CD4-positive, CD25-positive, alpha-beta regulatory T cell (primary cell): ENCODE measurements at places on chromosomes 12 and 14. TPM values are rescaled to one million over a fixed set of nuclear protein-coding genes. Genes with fewer than 3 reads are reported as not detected.
A peak's percentile ranks its signal among the peaks of the same experiment; 100 is the strongest.

The LHX5 gene
- total RNA-seq, result not detected

- peak; percentile 50 for DNase-seq
These were observed 23.3 kb downstream of the GABARAPL1 start for GRCh38 chr12:10235761-10236631.

The PPFIA2 gene
- not detected for total RNA-seq

The POTEM gene
- total RNA-seq, result not detected

DNA sequence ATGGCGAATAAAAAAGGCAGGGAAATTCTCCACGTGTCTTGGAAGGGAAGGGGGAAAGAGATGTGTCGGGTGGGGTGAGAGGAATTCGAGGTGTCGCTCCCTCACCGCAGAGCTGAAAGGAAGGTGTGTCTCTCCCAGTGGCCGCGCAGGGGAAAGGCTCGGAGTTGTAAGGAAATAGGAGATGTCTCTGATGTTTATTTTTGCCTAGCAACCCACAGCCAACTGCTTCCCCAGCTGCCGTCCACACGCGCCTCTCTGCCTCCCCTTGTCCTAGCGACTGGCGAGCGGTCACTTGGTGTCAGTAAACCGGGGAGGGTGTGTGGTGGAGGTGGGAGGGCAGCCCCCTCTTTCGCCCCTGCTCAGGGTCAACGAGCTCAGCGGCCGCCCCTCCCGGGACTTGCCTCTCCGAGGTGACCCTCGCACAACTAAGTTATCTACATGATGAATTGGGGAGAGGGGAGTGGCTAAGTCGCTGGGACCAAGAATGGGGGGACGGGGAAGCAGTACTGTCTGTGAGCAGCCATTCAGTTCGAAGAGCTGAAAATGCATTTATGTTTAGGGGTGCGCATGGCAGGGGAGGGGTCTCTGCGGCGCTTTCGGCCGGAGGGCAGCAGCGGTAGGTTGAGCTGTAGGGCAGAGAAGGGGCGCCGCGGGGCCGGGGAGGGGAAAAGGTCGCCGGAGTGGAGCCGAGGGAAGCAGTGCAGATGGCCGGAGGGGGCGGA, 585 bp upstream of the DYRK2 start:
- DNase-seq, result peak; percentile 51

DNA sequence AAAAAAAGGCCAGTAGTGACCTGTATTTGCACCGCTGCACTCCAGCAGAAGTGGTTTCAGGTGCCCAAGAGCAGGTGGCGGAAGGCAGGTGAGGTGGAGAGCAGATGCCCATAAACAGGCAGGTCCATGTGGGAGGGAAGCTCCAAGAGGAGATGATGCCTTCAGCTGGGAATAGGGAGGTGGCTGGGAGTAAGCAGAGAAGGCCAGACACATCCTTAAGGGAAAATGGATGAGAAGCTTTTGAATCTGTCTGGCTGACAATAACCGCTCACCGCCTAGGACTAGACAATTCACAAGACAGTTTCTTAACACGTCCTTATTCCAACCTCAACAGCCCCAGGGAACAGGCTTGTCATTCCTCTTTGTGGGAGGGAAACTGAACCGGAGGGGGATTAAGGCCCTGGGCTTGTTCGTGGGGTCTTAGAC, 43.9 kb upstream of the PLEKHG6 start:
- no peak for DNase-seq

The CLEC14A gene
- total RNA-seq, result not detected

The PPM1A gene
- total RNA-seq, result 83.3 TPM

The IL22 gene
- total RNA-seq, result not detected

The LPAR5 gene
- total RNA-seq, result 7.0 TPM

DNA sequence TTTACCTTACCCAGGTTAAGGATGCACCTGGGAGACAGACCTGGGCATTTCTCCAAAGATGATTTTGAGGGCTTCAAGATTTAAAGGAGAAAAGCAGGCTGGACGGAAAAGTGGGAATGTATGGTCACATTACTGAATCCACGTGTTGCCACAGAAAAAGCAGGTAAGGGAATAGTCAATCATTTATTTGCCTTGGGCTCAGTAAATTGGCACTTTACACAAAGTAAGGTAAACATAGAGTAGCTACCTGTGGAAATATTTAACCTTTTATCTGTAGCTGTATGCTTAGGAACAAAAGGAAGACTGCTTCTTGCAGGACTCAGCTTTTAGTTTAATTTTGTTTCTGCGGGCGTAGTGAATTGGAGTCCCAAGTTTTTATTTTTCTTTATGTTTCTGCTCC, 153.3 kb downstream of the SLCO1B3 start:
- DNase-seq, result no peak

- no peak for DNase-seq
These were observed 51.6 kb downstream of the ATP2B1 start for GRCh38 chr12:89657066-89657465.

DNA sequence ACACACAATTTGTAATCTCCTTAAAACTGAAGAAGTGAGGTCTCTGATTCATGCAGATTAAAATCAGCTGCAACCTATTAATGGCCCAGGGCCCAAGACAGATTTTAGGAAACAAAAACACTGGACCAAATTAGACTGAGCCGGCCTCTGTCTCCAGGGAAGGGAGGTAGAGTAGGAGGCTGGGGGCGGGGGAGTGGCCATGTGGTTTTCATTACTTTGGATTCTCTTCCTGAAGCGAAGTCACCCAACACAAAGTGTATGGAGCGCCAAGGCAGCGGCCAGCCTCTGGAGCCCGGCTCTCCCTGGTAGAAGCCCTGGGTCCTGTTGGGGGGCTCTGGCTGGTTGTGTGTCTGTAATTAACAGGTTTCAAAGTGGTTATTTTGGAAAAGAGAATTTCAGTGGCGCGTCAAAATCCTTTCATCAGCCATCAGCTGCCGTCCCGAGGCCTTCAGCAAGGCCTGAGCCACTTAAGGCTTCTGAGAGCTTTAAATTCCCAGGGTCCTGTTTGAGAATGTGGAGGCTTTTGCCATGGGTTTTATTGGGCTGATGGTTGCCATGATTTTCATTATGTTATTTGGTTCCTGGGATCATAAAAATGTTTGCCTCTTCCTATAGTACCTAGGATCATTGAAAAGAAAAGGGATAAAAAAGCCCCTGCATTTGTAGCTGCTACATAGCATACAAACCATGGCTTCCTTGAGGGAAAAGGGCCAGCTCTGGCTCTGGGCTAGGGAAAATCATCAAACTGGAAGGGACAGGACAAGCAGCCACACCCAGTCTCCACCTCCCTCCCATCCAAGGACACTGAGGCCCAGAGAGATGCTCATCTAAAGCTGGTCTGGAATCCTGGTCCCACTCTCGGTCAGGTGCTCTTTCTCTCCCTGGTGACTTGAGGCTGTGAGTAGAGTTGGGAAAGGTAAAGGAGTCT, 282.4 kb downstream of the ZFP36L1 start:
- DNase-seq, result no peak

DNA sequence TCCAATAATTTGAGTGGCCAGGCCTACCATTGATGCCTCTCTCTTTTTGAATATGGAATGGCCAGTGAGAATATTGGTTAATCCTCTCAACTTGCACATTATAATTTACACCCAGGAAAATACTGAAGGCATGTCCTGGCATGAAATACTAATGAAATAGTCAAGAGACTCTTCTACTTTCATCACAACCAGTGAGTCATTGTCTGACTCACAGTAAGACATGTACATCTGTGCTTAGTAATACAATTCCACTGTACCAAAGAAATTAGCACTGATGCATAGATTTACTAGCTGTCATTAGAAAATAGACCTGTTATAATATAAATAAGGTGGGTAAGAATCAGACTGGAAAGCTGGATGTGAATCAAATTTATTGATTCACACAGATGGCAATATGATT, 31.6 kb downstream of the KCNC2 start:
- no peak for DNase-seq

- no peak for DNase-seq
These were observed 8.7 kb downstream of the DACT1 start for GRCh38 chr14:58646479-58646878.

- DNase-seq, result no peak
These were observed 189.6 kb downstream of the RBM19 start for GRCh38 chr12:113776536-113776935.

DNA sequence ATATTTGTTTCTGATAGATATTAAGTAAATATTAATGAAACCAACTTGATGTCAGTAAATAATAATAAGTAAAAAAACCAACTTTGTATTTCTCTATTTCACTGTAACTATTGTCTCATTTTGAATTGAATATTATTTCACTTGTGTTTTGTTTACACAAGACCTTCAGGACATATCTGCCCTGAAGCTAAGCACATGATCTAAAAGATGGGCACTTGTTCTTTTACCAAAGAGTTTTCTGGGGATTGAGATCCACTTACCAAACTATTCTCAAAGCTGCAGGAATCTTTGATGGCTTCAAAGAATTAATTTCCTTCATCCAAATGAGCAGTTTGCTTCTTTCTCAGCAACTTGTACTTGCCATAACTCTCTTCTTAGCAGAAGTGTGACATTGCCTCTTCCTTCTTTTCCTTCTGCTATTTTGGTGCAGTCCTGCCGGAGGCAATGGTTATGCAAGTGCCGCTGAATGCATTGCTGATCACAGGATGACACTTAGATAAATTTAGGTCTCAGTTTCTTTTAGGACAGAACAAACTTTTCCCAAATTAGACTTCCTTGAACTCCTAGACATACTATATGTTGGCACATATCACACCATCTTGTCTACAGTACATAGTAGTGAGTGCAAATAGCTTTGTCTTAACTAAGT, 9.2 kb downstream of the FAR2 start:
- DNase-seq, result no peak

- DNase-seq, result no peak
These were observed 14.5 kb upstream of the LLPH start for GRCh38 chr12:66144791-66145754.

- no peak for DNase-seq
These were observed 58.5 kb downstream of the NUAK1 start for GRCh38 chr12:106080041-106080790.

DNA sequence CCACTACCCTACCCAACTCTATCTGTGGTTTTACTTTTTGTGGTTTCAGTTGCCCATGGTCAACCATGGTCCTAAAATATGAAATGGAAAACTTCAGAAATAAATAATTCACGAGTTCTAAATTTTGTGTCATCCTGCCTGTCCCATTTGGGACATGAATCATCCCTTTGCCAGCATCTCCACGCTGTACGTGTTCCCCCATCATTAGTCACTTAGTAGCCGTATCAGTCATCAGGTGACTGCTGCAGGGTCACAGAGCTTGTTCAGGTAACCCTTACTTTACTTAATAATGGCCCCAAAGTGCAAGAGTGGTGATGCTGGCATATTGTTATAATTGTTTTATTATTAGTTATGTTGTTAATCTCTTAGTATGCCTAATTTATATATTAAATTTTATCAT, 209.9 kb downstream of the ITPR2 start:
- no peak for DNase-seq

The ASCL1 gene
- total RNA-seq, result not detected
